ENCODE measurements at places on chromosomes 5 and 9.

GRCh38 chr9:21174671-21175070 lies 8.2 kb upstream of the IFNA21 start:
- no peak for DNase-seq

DNA sequence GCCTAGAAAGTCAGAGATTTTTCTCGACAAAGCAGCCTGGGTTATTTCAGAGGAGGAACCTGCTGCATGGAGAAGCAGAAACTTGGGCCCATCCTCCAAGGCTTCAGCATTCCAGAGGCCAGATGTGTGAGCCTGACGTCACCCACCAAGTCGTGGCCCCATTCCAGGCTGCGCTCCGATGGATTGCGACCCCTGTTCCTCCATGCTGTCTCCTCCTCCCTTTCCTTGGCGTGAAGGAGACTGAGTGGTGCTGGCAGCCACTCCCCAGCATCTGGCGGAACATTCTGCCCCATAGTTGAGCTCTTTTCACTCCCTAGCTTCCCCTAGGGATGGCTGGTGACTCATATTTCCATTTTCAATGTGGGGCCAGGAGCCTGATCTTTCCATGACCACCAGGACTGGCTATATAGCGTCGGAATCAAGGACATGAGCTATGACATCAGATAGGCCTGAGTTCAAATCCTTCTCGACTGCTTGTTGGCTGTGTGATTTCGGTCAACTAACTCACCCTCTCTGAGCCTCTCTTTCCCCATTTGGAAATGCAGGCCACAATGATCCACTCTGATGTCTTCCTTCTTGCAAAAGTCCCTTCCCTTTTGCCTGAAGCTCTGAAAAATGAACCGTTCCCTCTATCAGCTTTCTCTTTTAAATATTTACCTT lies 24.5 kb upstream of the DUSP1 start:
- DNase-seq, result no peak

DNA sequence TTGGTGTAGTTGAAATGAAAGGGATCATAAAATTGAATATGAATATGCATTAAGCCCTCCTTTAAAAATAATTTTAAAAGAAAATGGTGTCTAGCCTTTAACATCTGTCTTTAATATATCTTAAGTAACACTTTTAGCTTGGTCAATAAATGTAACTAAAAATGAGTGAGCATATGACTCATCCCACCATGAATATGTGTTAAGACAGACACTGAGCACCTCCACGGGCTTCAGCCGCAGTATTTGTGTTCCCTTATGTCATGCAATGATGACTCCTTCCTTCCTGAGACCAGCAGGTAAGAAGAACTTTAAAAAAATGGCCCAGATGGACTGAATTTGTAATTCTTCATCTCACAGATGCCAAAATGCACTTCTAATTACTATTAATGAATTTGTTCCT lies 563.2 kb downstream of the NR2F1-AS1 start:
- no peak for DNase-seq

DNA sequence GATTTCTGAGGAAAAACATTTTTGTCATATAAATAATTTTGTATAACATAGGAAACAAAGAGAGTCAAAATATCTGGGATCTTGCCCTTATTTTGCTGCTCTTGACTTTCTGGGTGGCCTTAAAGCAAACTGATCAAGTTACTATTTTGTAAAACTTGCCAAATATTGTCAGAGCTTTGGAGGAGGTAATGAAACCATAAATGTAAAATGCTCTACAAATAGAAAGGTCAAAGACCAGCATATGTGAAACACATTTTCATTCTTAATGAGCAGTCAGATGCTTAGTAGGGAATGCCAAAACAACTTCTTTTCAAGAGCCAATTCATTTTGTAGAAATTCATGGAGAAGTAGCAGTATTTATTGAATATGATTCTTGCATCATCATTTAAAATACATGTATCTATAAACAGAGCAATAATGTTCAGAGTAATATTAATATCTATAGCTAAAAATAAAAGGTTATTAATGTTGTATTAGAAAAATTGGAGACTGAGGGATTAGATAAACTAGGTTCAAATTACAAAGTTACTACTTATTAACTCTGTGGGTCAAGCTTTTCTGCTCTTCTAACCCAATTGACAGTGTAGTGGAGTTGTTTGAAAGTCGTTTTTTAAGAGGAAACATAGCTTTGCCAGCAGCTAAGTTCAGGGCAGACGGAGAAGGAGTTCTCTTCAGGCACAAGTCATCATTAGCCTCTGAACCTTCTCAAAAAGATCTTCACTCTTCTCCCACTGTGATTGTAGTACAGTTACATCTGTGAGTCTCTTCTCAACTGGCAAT lies 2053.1 kb downstream of the EFNA5 start:
- DNase-seq, result no peak

DNA sequence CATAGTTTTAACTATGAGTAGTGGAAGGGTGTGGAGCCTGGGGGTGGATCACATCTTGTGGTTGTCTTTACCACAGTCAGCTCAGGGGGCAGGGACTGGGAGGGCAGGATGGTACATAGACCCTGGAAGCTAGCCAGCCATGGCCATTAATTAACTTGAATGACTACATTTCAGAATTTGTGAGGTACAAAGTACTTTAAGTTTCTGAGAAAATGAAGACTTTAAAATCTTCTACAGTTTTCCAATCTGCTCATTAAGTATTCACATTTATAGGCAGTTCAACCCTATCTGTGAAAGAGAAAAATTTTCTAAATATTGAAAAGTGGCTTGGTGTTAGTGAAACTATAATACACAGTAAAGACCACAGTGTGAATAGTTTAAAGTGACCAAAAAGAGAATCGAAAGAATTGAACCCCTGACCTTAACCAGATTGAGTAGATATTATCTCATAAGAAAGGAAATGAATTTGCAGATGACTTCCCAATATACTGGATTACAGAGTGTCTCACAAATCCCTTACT lies 234.2 kb upstream of the MEF2C start:
- DNase-seq, result no peak

DNA sequence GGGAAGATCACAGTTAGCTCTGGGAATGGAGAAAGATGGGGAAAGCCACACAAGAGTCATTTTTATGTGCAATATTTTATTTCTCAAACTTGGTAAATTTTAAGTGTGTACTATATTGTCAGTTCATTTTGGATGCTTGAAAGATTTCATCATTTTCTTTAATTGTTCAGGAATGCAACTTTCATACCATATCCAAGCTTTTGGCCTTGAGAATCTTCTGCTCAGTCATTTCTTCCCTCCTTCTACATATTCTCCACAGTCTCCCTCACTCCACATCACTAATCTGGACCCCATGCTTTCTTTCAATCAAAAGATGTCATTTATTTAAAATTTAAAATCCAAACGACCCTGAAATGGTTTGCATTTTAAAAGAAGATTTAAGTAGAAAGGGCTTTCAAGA lies 135.4 kb downstream of the FAM114A2 start:
- DNase-seq, result no peak

- no peak for DNase-seq
These were observed 148.2 kb downstream of the TLE4 start for GRCh38 chr9:79719989-79720388.

- DNase-seq, result no peak
These were observed 169.2 kb upstream of the HMHB1 start for GRCh38 chr5:143642791-143643190.

Data from activated T-helper 1 cell treated with anti-CD3 and anti-CD28 coated beads, Interleukin-2, amount 50 U/mL, for 16 hours (primary cell).